ENCODE measurements at places on chromosomes 6 and 20. TPM values are rescaled to one million over a fixed set of nuclear protein-coding genes. Genes with fewer than 3 reads are reported as not detected.
A peak's percentile ranks its signal among the peaks of the same experiment; 100 is the strongest.

Gene CD24
- 0.48 TPM for total RNA-seq

Gene MUC22
- total RNA-seq: not detected

DNA sequence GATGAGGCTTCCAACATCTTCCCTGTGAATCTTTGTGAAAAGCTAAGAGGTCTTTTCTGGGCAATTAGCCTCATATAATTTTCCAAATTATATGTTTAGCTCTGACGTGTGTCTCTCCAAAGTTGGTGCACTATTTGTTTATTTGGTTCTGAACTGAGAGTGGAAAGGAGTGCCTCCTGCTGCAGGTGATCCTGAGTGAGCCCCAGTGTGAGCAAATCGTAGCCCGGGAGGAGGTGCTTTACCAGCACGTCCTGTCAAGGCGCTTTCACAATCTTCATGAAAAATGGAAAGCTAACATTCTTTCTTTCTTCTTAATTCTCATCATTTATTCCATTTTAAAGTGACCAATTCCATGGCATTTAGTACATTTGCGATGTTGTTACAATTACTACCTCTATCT is 231.9 kb downstream of the BMP2 start:
- DNase-seq: no peak
- H3K27ac ChIP-seq: no peak overlapping the region
- H3K4me3 ChIP-seq: no peak overlapping the region
- no peaks in the 10 kb centered on the region for H3K27me3 ChIP-seq
- H3K36me3 ChIP-seq: no peaks in the 10 kb centered on the region

- no peak overlapping the region for H3K27ac ChIP-seq
- no peaks in the 10 kb centered on the region for H3K36me3 ChIP-seq
- no peaks in the 10 kb centered on the region for H3K27me3 ChIP-seq
- no peak for DNase-seq
- H3K4me3 ChIP-seq: no peak overlapping the region
- H3K4me1 ChIP-seq: no peaks in the 10 kb centered on the region
Measured at GRCh38 chr6:93889713-93890112, 470.4 kb upstream of the EPHA7 start.

DNA sequence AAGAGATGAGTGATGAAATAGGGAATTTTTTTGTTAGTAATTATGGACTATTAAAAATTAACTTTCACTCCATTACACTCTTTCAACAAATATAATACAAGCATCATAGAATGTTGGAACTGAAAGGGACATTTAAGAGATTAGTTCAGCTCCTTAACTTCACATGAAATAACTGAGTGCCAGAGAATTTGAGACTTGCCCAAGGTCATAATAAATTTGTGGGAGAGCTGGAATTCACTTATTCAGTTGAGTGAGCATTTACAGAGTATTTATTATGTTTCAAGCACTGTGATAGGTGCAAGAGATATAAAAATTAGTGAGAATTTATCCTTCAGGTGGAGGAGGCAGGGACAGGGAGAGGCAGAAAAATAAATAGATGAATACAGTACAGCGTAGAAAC is 154.6 kb downstream of the KCNQ5 start:
- H3K27ac ChIP-seq: no peak overlapping the region
- H3K27me3 ChIP-seq: no peaks in the 10 kb centered on the region
- H3K36me3 ChIP-seq: peaks cover 12% of the 10 kb centered on the region
- H3K4me3 ChIP-seq: no peak overlapping the region

Gene HLA-DOB
- 1.9 TPM for total RNA-seq

GRCh38 chr20:40958598-40958997 is 70.0 kb upstream of the TOP1 start:
- DNase-seq: no peak
- H3K4me1 ChIP-seq: peaks cover 9% of the 10 kb centered on the region
- H3K27ac ChIP-seq: no peak overlapping the region
- no peak overlapping the region for H3K4me3 ChIP-seq
- H3K27me3 ChIP-seq: no peaks in the 10 kb centered on the region
- H3K36me3 ChIP-seq: no peaks in the 10 kb centered on the region

GRCh38 chr20:32538526-32538939 is 46.6 kb downstream of the NOL4L start:
- no peaks in the 10 kb centered on the region for H3K27me3 ChIP-seq
- DNase-seq: no peak
- H3K36me3 ChIP-seq: peaks cover 6% of the 10 kb centered on the region
- peak overlapping the region; percentile 66 for H3K4me3 ChIP-seq
- peaks cover 73% of the 10 kb centered on the region for H3K4me1 ChIP-seq
- peak overlapping the region; percentile 95 for H3K27ac ChIP-seq

DNA sequence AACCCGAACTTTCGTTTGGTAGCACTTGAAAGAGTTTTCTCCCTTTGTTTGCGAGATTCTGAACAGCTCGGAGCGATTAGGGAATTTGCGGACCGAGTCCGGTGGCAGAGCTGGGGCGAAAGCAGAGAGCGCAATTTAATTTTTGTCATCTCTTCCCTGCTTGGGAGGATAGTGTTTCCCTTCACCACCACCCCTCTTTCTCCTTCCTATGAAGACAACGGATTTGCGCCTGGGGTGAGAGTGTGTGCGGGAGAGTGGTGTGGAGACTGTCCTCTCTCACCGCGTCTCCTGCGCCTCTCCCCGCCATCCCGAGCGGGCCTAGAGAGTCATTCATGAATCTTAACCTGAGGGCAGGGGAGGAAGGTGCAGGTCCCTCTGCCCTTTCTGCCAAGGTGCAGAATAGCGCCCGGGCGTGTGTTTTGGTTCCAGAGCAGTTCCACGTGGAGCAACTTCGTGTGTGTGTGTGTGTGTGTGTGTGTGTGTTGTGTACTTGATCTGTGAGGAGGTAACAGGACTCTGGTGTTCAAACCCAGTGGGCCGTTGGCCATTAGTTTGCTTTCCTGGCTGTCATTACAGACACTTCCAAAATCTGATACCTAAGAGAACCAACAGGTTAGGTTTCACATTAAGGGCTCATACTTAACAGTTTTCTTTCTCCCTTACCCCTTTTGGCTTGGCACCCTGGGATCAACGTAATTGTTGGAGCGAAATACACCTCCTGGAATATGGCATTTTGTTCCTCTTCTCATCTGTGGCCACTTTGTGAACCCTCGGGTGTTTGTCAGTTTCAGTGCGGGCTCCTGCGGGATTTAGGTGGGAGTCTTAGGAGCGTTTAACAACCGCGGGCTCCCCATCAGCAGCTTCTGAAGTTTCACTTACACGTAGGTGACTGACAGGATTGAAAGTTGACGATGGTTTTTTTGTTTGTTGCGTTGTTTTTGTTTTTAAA is 1.8 kb downstream of the EYA4 start:
- no peak overlapping the region for H3K27ac ChIP-seq
- no peaks in the 10 kb centered on the region for H3K36me3 ChIP-seq
- H3K27me3 ChIP-seq: peaks cover 74% of the 10 kb centered on the region
- no peak for DNase-seq
- H3K4me1 ChIP-seq: peaks cover 9% of the 10 kb centered on the region

GRCh38 chr6:14283600-14284235 is 166.1 kb downstream of the CD83 start:
- no peaks in the 10 kb centered on the region for H3K4me1 ChIP-seq
- no peak overlapping the region for H3K27ac ChIP-seq
- no peaks in the 10 kb centered on the region for H3K27me3 ChIP-seq
- H3K36me3 ChIP-seq: no peaks in the 10 kb centered on the region
- no peak overlapping the region for H3K4me3 ChIP-seq

- H3K4me1 ChIP-seq: no peaks in the 10 kb centered on the region
- no peak overlapping the region for H3K27ac ChIP-seq
- no peak for DNase-seq
- H3K4me3 ChIP-seq: no peak overlapping the region
Measured at GRCh38 chr6:149007846-149008245, 261.0 kb downstream of the UST start.

DNA sequence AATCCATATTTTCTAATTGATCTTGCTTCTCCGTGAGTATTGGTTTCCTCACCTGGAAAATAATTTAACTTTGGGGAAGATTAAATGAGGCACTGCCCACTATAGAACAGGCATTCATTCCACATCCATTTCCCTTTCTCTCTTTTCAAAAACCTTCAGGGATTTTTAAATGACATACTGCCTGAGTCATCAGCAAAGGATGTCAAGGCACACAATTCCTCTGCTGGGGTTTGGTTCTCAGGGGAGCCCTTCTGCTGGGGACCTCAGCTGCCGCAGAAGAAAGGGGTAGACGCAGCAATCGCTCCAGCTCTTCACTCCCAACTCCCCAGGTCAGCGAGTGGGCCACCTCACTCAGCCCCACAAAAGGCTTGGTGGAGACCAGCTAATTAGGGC is 90.7 kb upstream of the BACH2 start:
- H3K27me3 ChIP-seq: no peaks in the 10 kb centered on the region
- peaks cover 49% of the 10 kb centered on the region for H3K4me1 ChIP-seq
- no peak overlapping the region for H3K4me3 ChIP-seq
- no peak for DNase-seq

DNA sequence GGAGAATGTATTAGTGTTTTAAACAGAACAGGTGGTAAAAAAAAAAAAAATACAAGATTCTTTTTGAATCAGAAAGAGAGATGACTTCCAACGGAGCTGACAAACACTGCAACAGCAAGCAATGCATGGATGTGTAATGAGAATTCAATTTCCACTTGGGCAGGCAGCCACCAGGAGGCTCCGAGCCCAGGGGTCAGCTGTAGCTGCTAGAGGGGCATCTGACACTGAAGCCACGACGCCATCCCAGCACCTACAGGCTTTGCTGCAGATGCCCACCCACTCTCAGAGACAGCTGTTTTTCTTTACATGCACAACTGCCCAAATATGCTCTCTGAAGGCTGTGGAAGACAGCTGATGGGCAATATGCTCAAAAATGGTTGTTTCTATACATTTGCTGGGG is 75.4 kb downstream of the ELOVL5 start:
- no peak overlapping the region for H3K4me3 ChIP-seq
- H3K27me3 ChIP-seq: no peaks in the 10 kb centered on the region
- H3K36me3 ChIP-seq: peaks cover 40% of the 10 kb centered on the region
- peaks cover 3% of the 10 kb centered on the region for H3K4me1 ChIP-seq
- no peak for DNase-seq
- no peak overlapping the region for H3K27ac ChIP-seq

Gene TBXT
- not detected for total RNA-seq

DNA sequence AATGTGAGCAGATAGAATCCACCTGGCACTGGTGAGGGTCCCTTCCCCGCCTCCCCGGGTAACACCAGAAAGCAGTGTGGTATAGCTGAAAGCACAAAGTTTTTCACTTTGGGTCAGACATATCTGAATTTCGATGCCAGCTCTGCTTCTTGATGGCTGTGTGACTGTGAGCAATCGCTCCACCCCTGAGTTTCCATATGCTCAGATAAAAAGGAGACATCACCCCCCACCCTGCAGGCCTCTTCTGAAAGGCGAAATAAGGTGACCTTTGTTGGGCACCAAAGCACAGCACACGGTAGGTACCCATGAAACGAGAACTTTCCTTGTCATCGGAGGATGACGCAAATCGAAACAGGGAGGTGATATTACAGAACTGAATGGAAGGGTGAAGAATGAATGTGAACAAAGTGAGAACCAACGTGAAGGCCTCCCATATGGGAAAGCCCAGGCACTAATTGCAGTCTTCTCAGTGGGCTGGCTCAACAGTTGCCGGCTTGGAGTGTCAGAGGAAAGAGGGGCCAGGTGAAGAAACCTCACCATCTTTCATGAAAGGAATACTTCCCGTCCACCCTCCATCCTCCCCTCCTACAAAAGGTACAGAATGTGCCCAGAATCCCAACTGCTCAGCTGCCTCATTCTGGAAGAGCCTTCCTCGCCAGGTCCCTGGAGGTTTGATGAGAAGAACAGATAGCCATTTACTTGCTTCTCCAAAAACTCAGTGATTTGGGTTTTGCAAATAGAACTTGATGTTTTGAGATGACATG is 61.8 kb downstream of the NFATC2 start:
- peaks cover 85% of the 10 kb centered on the region for H3K4me1 ChIP-seq
- H3K27ac ChIP-seq: peak overlapping the region; percentile 95
- DNase-seq: peak; percentile 77
- no peaks in the 10 kb centered on the region for H3K27me3 ChIP-seq

Gene PSORS1C1
- 0.19 TPM for total RNA-seq

DNA sequence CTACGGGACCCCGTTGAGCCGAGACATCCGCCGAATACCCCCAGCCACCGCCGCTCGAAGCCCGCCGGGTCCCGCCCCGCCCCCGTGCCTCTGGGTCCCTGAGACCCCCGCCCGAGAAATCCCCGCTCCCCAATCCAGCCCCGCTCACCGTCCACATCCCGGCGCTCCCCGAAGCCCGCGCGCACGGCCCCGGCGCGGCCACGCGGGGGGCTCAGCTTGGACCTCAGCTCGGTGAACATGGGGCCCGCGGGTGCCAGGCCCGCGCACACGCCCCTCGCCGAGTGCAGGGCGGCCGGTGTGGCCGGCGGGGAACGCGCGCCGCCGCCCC is 249 bp downstream of the SAMD10 start:
- H3K4me3 ChIP-seq: peak overlapping the region; percentile 80
- H3K27ac ChIP-seq: peak overlapping the region; percentile 85
- no peak for DNase-seq

DNA sequence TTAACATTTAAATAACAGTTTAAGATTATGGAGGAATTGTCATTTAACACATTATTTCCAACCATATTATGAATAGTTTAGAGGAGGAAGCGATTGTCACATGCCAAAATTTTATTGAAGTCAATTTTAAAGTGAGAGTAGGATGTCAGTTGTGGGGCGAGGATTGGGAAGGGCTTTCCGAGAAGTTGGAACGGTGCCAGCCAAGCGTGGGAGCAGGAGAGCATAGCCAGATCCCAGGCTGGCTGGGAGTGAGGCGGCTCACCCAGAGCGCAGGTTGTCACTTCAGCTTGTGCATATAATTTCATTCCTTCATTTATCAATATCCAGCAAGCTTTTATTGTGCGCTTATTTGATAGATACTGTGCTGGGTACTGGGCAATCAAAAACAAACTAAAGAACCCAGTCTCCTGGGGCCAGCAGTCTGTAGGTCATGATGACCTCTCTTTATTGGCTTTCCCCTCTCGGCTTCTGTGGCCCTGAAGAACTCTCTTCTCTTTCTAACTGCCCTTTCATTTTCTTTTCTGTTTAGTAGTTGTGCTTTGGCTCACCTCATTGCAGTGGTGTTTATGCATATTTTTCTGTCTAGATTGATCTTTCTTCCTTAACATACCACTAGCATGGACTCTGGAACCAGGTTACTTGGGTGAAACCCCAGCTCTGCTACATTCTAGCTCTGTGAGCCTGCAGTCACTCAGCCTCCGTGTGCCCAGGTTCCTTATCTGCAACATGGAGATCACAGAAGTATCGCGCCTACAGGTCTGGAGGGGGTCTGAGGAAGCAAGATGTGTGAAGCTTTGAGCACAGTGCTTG is 6.4 kb downstream of the CEP43 start:
- H3K27me3 ChIP-seq: no peaks in the 10 kb centered on the region
- H3K4me3 ChIP-seq: no peak overlapping the region
- no peak for DNase-seq
- peaks cover 13% of the 10 kb centered on the region for H3K4me1 ChIP-seq

DNA sequence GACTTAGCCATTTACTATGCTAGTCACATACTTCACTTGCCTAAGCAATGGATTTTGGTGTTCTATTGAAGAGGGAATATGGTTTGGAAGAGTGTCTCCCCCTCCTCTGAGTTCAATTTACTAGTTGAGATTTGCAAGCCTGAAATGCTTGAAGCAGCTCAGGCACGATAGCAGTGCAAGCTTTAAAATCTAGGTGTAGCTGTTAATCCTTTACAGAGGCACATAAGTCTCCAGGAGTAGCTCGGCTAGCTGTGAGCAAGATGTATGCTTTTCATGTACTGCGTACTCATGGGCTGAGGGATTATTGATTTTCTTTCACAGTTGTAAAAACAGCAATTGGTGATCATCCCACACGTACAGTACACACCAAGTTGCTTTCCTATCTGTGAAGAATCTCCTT is 726 bp downstream of the FLRT3 start:
- H3K27me3 ChIP-seq: peaks cover 7% of the 10 kb centered on the region
- DNase-seq: no peak

Gene CTCFL
- total RNA-seq: not detected

All from activated naive CD8-positive, alpha-beta T cell treated with anti-CD3 and anti-CD28 coated beads for 36 hours (primary cell).